Endodermal cell (in vitro differentiated cells): ENCODE measurements at places on chromosomes 1 and 21. TPM values are rescaled to one million over a fixed set of nuclear protein-coding genes. Genes with fewer than 3 reads are reported as not detected.

GRCh38 chr1:228011721-228012311 lies 5.0 kb downstream of the WNT3A start:
- DNase-seq: peak; percentile 43

- no peak for DNase-seq
Observed at GRCh38 chr1:244409701-244410100, 42.0 kb downstream of the ADSS2 start.

GRCh38 chr1:1435106-1435903 lies at the start of gene VWA1:
Gene VWA1 (plus strand): TSS chr1:1435690. CDS start chr1:1435749, 59 bp downstream.
- DNase-seq: peak; percentile 87

- DNase-seq: no peak
Observed at GRCh38 chr1:151012684-151013471, 4.6 kb downstream of the PRUNE1 start.

DNA sequence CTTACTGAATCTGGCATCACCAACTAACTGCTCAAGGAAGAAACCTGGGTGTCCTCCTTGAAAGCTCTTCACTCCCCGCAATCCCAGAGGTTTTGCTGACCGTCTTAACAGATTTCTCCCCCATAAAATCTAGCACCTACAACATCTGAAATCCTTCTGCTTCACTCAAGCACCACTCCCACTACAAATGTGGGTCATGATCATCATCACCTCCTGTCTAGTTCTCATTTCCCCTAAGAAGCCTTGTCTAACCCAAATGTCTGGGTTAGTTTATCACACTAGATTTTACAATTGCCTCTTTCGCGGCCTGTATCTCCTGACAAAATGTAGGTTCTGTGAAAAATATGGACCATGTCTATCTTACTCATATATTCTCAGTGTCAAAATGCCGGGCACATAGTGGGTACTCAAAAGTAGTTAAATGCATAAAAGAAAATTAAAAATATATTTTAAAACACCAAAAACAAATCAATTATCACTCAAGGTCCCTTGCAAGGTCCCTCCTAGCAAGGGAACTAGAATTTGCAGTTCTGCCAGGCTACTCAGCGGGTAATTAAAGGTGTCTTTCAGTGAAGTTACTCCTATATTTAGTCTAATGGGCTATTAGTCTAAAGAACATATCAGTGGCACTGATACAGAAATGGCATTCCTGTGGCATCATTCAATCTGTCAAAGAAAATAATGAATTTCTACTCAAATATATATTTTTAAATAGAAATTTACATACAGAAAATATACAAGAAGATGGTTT lies 19.6 kb downstream of the C21orf91 start:
- no peak for DNase-seq

GRCh38 chr1:32321712-32322291 lies 14.2 kb downstream of the MARCKSL1 start:
- no peak for DNase-seq

DNA sequence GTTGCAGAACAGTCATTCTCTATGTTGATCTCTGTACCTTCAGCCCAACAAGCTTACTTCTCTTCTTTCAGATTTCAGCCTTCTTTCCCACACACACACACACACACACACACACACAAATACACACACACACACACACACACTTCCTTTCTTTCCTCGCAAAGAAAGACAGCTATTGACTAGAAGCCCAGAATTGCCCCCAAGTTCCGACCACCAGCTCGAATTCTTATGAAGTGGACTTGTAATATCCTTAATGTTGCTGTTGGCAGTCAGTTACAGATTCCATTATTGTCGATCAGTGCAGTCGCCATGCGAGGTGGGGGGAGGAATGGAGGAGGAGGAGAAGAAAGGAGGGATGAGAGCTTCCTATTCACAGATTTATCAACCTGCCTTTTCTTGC lies 125.5 kb downstream of the CLEC20A start:
- DNase-seq: peak; percentile 55

ZBTB17 gene
- total RNA-seq: 25.2 and 28.0 TPM in 2 replicates

LEMD1 gene
- total RNA-seq: 12.9 to 23.9 TPM (median 16.7 TPM) in 3 replicates

ANKRD45 gene
- total RNA-seq: 1.5 and 1.9 TPM in 2 replicates

TRAF3IP3 gene
- not detected in 3 replicates for total RNA-seq
